ENCODE measurements at places on chromosomes 7 and 10.

DNA sequence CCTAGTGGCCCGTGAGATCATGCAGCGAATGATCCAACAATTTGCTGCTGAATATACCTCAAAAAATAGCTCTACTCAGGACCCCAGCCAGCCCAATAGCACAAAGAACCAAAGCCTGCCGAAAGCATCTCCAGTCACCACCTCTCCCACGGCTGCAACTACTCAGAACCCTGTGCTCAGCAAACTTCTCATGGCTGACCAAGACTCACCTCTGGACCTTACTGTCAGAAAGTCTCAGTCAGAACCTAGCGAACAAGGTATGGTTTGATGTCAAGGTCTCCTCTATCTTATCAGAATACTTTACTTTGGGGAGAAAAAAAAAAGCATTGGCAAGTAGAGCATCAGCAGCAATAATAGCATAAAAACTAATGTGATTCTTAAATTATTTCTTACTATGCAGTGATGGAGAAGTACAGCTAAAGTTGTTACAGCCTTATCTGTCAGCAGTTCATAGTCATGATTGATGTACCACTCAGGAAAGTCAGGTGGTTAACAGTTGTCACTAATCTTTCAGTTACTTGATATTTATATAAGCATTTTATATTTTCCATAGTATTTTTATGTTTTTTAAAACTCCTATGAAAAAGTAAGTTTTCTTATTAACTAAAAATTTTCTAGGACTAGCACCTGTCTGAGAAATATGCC, 117.1 kb downstream of the LCOR start:
- no peak for DNase-seq

GRCh38 chr10:3886191-3886590, 101.2 kb upstream of the KLF6 start:
- no peak for DNase-seq

DNA sequence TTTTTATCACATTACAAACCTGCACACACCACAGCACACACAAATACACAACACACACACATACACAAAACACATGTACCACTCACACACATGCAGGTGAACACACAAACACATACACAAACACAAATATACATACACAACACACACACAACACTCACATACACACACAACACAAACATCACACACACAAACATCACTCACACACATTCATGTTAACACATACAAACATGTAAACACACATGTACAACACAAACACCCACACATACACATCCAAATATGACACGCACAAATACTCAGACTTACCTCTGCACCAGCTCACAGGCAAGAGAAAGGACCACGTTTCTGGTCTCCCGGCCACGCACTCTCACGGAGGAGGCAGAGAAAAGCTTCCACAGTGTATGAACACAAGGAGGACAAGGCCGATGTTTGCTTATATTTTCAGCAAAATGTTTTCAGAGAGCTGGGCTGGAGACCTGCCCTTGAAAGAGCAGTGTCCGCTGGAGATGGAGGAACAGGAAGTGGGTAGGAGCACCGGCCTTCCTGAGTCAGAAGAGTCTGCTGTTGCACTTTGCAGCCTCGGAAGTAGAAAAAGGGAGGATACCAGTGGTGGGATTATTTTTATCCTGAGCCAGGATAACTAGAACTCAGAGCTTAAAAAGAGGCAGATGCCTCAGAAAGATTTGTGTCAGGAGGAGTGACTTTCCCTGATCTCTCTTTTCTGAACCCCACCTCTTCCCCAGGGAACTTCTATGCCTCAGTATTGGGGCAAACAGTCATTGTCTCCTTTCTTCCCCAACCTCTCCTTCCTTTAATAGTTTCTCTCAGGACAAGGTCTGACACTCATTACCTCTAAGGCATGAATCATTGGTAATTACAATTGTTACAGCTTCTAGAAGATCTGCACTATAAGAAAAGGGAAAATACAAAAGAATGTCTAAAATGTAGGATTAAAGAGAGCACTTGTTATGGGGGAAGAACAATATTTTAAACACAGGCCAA, at the start of gene GIMAP6:
TSS of gene GIMAP6 (minus strand) at position 520 of the 999 bp plus-strand sequence. CDS start 2,243 bp downstream, outside the sequence.
- DNase-seq: no peak

GRCh38 chr10:24912215-24912614, 40.2 kb downstream of the PRTFDC1 start:
- no peak for DNase-seq

GRCh38 chr7:17390392-17390791, 91.9 kb downstream of the AHR start:
- DNase-seq: no peak

DNA sequence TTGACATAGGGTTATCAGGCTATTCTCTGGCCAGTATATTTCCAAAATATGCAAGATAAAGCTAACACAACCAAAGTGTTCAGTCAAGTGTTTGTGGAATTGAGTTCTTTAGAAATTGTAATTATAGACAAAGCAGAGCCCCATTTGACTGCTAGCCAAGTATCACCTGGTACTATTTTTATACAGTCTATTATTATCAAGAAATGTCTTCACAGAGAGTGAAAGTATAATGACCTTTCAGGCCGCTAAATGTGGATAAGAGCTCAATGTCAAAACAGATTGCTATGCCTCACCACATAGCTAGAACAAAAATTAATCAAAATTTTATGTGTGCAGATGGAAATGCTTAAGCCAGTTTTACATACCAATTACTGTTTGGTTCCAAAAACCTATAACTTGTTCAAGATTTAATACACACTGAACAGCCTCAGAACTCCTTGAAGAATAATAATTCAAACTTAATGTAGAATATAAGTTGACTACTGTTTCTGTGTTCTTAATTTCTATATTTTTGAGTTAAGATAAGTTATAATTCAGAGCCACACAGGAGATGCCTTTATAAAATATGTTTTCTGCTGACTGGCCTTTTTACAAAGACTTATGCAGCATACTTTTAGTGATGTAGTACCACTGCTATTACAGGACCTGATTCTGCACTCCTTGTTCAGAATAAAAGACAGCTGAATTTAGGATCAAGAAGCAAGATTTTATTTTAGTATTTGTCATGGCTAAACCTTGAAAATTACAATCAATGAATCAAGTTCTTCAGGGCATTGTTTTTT, 31.0 kb downstream of the PRPS1L1 start:
- DNase-seq: no peak

- no peak for DNase-seq
Measured at GRCh38 chr7:99504281-99504602, 220 bp upstream of the ZKSCAN5 start.

DNA sequence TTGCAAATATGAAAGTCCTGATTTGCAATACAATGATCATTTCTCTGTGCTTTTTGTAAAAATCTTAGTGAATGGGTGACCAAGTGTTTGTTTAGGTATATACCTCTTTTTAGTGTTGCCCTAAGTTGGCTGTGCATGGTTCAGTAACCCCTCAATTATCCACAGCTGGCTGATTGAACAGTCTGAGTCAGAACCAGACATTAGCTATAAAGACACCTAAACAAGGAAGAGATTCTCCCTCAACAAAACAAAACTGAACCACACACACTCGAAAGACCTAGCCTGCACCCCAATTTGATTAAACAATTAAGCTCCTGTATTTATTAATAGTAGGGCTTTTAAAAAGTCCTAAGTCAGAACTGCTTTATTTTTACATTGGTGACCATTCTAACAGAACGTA, 2.8 kb downstream of the RSBN1L start:
- no peak for DNase-seq

- DNase-seq: no peak
Measured at GRCh38 chr10:91694170-91694794, 61.4 kb upstream of the PPP1R3C start.

- no peak for DNase-seq
Measured at GRCh38 chr7:37311355-37311754, 137.3 kb downstream of the ELMO1 start.

DNA sequence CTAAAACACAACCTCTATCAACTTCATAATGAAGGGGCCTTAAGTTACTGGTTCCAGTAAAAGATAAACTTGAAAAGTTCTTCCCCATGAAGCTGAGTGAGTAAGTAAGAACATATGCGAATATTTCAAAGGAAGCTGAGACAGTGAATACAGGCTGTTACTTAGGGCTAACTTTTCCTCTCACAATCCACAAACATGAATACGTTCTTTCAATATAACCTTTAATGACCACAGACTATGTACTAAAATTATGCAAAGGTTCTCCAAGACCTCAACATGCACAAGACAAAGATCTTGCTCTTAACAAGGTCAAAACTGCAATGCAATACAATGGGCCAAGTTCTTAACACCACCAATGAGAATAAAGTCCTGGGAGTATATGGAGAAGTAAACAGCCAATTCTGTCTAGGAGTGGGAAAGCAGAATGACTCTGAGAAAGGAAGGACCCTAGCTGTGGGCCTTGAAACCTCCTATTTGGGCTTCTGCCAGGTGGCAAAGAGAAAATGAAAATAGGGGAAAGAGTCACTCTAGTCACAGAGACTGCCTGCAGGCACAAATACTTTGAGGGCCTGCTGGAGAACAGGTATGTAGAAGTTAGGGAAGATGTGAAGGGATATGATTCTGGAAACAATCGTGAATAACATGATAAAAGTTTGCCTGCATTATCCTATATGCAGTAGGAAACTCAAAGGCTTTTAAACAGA, 43.7 kb downstream of the OSBPL3 start:
- no peak for DNase-seq

DNA sequence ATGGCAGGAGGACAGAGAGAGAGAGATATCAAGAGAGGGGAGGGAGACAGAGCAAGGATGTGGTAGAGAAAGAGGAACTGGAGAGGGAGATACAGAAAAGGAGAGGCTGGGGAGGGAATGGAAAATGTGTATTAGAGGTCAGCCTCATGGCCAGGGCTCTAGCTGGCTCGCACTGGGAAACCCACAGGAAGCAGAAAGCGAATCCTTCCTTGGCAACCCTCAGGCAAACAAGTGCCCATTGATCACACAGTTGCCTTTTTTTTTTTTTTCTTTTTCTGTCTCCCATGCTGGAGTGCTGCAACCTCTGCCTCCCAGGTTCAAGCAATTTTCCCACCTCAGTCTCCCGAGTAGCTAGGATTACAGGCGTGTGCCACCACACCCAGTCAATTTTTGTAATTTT, 391.2 kb downstream of the TYW1 start:
- no peak for DNase-seq

DNA sequence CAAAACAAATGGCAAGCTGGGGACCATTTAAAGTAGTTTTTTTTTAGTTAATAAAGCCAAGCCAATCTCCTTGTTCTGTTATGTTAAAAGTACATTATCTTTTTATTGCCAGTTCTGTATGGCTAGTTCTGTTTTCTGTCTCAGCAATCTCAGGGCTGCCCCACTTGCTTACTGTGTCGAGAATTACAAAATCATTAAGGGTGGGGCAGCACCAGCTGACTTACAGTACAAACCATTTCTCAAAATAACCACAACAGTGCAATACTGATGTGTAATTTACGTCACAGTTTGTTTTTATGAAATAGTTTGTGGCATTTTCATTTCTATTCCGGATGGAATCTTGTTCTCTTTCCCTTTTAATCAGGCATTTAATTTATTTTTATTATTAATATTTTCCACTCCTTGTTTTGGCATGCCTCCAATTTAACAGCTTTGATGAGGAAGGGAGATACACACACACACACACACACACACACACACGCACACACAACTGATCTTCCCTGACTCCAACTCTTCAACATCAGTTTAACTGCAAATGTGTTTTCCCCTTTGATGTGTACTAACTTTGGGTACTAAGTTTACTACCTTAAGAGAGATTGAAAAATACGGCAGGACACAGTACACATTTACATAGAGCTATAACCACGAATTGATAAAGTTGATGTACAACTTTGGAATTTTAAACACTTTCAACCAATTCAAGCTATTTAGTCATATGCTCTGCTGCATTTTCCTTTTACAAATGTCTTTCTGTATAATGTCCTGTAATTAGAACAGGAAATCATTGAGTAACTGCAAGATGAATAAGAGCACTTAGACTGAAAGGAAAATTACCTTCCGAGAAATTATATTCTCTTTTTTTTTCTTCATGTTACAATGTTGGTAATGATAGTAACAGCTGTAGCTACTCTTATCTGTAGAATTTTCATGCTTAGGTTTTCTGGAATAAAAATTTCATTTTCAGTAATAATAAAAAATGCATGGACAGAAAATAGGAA, 91.5 kb downstream of the ARID5B start:
- DNase-seq: peak; percentile 37

- DNase-seq: no peak
Measured at GRCh38 chr10:93268021-93268420, 194.3 kb downstream of the CYP26A1 start.

DNA sequence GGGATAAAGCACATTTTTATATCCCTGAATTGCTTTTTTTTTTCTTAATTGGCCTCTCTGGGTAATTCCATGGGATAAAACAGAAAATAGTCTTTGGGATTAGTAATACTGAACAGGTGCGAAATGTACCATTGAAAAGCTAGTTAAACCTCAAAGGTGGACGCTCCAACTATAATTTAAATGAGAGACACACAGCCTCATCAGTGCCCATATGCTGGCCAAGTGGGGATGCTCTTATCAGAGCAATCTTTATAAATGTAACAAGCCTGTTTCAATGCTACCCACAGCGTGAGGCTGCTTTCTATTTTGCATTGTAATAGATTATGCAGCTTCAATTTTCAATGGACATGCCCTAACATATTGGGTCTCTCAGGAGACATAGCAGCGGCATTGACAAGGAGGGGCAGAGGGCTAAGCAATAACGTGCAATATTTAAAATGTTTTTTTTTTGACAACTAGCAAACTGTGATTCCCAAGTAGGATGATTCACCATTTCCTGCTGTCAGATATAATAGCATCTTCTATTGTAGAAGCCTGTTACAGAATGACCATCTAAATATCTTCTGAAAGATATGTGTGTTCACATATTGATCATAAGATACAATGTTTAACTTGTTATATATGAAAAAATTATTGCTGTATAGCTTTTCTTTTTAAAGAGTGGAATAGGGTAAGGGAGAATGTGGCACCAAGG, 91.3 kb upstream of the BET1 start:
- no peak for DNase-seq

DNA sequence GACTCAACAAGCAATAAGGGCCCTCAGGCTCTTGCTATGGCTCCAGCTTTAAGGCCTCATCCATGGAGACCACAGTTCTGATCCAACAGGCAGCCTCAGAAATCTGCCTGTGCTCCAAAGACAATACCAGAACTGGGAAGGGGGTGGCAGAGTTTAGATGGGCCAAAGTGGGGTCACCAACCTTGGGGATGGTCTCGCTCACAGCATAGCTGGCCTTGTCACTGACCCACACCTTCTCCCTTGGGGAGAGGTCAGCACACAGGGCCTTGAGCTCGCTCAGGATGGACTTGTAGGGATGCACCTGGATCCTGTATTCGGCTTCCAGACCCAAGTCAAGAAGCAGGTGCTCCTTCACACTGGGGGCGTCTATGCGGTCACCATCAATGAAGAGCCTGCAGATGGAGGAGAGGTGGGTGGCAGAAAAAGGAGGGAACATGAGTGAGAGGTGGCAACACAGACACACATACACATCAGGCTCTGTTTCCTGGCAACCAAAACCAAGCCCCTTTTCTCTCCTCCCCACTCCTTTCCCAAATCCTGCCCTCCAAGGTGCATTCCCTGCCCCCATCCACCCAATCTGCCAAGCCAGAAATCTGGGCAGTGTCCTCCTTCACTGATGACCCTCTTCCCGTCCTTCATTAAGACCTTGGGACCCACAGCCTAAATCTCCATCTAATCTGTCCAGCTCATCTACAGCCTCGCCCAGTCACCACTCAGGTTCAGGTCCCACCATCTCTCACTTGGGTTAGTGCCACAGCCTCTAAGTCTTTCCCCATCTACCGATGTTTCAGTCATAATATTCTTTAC, 40.9 kb downstream of the XPNPEP1 start:
- no peak for DNase-seq
